ENCODE measurements at places on chromosomes 12 and 14.

DNA sequence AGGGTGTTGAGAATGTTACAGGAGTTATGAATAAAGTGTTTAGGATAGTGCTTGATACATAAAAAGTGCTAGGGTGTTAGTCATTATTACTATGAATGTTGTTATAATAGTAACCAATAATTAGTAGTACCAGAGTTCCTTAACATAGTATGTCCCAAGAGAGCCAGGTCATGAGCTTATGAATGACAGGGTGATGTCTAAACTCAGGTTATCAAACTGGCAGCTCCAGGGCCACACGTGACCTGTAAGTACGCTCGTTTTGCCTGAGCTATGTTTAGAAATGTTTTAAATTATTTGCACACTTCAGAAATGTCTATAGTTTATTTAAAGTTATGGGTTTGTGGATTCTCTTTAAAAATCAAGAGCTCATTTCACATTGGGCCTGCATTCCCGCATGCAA is 14.1 kb upstream of the GRIP1 start:
- no peak for DNase-seq

- DNase-seq = no peak
Observed at GRCh38 chr14:48738186-48738925, 847.8 kb downstream of the RPS29 start.

DNA sequence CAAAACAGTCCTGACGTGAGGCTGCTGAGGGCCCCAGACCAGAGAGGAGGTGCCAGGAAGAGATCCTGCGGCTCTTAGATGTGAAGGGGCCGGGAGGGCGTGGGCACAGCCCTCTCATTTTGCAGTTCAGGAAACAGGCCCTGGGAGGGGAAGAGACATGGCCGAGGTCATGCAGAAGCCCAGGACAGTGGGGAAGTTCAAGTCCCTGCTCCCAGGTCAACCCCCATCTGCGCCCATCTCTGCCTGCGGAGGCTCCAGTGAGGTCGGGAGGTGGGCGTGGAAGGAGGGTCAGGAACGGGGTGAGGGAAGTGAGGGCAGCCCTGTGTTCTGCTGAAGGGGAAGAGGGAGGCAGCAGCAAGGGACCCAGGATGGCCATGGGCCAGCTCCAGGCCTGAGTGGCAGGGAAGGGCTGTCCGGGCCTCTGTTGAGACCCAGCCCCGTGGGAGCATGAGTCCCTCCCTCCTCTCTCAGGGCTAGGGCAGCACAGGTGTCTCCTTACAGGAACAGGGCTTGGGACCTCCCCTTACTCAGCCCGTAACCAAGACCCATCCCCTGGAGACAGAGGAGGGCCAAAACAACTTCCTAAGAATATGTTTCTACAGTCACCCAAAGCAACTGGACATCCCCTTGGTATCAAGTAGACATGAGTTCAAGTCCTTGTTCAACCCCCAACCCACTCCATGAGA is 90.8 kb downstream of the LGMN start:
- DNase-seq = no peak

- DNase-seq = no peak
Observed at GRCh38 chr12:129002427-129002826, 149.1 kb downstream of the GLT1D1 start.

DNA sequence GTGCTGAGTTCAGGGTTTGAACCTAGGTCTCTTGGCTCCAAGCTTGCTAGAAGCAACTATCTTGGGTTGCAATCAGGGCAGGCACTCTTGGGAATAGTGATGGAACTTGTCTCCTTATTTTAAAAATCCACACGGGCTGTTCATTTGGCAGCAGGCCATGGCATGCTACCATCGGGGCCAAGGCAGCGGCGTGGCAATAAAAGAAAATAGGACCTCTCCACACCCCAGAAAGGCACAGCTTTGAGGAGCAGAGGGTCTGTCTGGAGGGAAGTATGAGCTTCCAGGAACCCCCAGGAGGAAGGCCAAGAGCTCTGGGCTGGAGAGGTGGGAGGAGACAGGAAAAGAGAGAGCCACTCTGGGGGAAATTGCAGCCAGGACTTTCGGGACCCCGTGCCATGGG is 15.3 kb downstream of the RPS6KL1 start:
- no peak for DNase-seq

- DNase-seq = no peak
Observed at GRCh38 chr12:12719496-12719895, 2.3 kb downstream of the CDKN1B start.

DNA sequence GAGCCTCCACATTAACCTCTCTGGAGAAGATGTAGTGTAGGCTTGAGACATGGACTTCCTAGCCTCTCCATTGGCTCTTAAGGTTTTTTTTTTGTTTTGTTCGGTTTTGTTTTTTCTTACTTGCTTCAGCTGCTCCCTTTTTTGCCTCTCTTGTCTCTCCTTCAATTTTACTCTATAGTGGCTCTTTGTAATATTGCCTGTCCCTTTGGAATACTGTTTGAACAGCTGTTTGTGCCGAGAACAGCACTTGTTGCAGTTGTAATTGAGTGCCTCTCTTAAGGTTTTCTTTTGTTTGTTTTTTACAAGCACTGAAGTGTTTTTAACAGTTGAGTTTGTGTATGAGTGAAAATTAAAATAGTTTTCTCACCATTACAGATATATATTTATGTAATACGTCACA is 567.7 kb downstream of the LRFN5 start:
- no peak for DNase-seq

GRCh38 chr14:32637582-32637981 is 301.1 kb upstream of the NPAS3 start:
- DNase-seq = no peak

DNA sequence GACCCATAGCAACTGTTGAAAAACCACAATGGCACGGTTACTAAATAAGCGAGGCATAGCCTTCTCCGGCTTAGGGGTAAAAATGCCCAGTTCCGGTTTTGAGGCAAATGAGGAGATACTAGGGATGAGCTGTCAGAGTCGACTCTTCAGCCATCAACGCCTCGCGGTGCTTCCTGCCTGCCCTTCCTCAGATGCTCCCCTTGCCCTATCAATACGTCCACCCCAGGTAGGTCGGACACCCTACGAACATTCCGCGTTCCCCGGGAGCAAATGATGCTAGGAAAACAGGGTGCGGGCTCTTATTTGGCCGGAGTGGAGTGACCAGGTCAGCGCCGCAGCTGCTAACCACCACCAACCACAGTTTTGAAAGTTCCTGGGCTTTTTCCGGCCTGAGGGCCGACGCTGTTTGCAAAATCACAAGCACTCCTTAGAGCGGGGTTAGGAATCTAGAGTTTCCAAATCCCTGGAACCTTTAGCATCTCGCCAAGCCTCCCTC is 1.2 kb downstream of the SRSF9 start:
- no peak for DNase-seq

GRCh38 chr14:58641509-58641908 is 3.7 kb downstream of the DACT1 start:
- DNase-seq = no peak

DNA sequence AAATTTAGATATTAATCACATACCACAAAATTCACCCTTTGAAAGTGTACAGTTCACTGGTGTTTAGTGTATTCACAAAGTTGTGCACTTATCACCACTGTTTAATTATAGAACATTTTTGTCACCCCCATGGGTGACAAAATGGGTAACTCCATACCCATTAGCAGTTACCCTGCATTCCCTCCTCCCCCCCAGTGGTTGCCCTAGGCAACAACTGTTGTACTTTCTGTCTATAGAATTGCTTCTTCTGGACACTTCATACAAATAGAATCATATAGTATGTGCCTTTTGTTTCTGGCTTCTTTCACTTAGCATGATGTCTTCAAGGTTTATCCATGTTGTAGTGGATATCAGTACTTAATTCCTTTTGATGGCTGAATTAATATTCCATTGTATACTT is 52.7 kb downstream of the FBXO34 start:
- DNase-seq = no peak

GRCh38 chr12:7695566-7696197 is at the start of gene GDF3:
Gene GDF3, minus strand, starts transcription at chr12:7695775. Its CDS starts 47 bp downstream, at chr12:7695728.
- no peak for DNase-seq

DNA sequence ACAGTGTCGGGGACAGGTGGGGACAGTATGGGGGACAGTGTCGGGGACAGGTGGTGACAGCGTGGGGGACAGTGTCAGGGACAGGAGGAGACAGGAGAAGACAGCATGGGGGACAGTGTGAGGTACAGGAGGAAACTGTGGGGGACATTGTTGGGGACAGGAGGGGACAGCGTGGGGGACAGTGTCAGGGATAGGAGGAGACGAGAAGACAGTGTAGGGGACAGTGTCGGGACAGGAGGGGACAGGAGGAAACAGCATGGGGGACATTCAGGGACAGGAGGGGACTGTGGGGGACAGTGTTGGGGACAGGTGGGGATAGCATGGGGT is 139.5 kb downstream of the TMEM121 start:
- DNase-seq = no peak

- no peak for DNase-seq
Observed at GRCh38 chr12:64127811-64128210, 94.3 kb downstream of the KICS2 start.

DNA sequence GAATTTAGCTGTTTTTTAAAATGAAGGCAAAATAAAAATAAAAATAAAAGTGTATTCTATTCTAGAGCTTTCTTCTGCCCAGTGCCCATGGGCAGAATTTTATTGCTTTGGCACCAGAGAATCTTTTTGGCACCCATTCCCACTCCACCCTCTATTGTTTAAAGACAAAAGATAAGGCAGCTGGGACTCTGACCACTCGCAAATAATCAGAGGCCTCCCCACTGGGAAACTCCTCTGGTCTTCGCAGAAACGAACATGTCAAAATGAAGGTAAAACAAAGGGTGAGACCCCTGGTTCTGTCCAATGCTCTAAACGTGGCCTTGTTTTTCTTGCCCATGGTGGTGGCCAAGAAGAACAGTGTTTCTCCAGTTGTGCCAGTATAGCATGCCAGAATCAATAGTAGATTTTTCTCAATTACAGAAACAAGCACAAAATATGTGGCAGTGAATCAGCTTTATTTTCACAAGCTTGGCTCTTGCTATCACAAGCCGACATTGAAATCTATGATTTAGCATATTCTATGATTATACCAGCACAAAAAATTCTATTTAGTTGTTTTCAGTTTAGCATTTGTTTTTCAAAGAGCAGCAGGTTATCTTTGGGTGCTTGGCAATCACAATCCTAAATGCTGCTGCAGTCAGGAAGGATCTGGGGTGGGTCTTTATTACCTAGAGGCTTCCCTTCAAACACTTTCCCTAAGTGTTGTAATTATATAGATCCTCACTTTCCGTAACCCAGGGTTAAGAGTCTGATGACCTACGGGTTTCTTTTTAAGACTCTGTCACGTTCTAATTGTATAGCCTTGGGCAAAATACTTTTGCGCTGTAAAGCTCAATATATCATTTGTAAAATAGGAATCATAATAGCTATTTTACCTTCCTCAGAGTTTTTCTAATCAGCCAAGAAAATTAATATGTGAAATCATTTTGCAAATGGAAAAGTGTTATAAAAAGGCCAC is 50.5 kb downstream of the KITLG start:
- no peak for DNase-seq

DNA sequence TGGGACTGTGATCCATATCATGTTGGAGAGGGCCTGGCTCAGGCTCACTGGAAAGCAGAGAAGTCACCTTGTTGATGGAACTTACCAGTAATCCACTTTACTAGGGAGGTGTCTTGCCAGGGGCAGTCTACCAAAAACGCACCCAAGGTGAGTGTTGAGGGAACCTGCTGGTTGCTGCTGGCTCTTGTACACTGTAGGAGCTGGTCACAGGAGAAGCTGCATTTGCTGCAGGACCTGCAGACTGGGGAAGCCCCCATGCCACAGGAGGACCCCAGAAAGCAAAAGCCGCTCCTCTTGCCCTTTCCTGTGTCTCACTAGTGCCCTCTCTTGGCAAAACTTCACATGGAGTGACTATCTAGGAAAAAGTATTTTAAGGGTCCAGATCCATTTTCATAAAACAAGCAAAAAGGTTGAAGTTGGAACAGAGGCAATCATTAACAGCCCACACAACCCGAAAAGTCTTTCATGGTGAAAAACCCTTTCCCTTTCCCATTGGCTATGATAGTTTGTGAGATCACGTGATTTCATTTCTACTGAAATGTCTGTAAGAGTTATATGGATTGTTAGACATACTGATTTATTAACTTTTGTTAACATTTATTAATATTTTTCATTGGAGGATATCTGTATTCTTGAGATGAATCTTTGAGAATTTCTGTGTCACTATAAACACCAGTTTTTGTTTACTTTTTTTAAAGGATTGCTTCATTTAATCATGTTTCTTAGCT is 59.2 kb downstream of the RASSF8 start:
- no peak for DNase-seq

DNA sequence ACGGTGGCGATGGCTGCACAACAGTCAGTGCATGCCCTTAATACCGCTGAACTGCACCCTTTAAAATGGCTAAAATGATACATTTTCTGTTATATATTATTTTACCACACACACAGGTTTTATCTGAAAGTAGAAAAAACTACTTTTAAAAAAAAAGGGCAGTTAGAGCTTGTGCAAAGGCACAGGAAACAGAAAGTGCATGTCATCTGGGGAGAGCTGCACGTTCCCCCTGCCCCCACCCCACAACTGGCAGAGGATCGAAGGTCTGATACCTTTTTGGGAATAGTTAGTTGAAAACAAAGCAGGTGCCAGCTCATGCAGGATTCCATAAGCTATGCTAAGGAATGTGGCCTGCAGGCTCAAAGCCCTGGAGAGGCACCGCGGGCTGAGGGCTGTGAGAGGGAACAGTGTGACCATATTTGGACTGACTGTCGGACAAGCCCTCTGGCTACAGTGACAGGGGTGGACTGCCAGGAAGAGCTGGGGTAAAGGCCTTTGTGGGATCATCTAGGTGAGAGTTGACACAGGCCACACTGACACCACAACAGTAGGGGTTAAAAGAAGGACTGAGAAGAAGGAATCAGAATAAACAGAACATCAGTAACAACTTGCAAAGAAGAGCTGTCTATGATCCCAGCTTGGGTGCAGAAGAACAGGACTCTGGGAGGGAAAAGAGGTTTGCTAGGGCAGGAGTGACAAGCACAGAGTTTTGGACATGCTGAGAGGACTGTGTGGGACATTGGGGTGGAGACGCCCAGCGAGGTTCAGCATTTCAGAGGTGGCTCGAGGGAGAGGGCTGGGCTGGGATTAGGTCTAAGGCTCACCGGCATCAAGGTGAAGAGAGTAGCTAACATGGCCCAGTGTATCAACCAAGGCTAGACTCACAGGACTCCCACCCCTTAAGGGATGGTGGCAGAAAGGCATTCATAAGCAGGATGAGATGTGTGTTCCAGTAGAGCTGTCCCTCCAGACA is 54.6 kb downstream of the ACTN1 start:
- no peak for DNase-seq

GRCh38 chr12:79547044-79547734 is 143.6 kb downstream of the PAWR start:
- DNase-seq = no peak

- no peak for DNase-seq
Observed at GRCh38 chr14:92502541-92503286, 10.9 kb upstream of the RIN3 start.

GRCh38 chr12:68815928-68816800 is 8.2 kb downstream of the MDM2 start:
- no peak for DNase-seq

Data from stimulated activated CD8-positive, alpha-beta memory T cell treated with anti-CD3 and anti-CD28 coated beads, Interleukin-2, amount 100 ng/mL, for 1 hour (primary cell).